ENCODE measurements at places on chromosomes 5 and 9.

- no peak for DNase-seq
Measured at GRCh38 chr9:6384732-6385131, 28.3 kb upstream of the UHRF2 start.

- no peak for DNase-seq
Measured at GRCh38 chr5:173232499-173233346, 2.3 kb downstream of the NKX2-5 start.

- no peak for DNase-seq
Measured at GRCh38 chr9:120078112-120078511, 501.9 kb downstream of the CDK5RAP2 start.

DNA sequence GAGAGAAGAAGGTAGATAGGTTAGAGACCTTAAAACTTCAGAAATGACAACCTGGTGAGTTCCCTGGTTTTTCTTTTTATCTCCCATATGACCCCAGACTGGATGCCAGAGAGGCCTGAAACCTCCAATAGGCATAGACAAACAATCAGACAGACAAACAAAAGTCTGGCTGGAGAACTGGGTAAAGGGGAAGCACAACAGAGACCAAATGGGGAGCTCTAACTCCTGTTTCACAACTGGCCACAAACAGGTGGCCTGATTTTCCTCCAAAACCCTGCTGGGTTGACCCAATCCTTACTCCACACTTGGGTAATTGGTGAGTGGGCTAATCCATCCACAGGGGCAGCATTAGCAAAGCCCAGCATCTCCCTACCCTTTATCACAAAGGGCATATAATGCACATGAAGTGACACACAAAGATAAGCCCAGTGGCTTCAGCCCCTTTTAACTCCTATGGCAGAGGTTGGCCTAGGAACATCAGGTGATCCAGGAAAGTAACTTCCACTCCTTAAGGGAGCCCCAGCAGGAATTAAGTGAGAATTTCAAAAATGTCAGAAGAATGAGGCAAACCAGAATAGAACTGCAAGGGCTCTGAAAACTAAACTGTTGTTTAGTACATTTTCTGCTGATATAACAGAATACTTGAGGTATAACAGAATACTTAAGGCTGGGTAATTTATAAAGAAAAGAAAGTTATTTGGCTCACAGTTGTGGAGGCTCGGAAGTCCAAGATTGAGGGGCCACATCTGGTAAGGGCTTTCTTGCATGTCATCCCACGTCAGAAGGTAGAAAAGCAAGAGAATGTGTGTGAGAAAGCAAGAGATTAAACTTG, 60.9 kb upstream of the ROR2 start:
- DNase-seq: no peak

- no peak for DNase-seq
Measured at GRCh38 chr9:73173557-73174329, 22.1 kb downstream of the ANXA1 start.

DNA sequence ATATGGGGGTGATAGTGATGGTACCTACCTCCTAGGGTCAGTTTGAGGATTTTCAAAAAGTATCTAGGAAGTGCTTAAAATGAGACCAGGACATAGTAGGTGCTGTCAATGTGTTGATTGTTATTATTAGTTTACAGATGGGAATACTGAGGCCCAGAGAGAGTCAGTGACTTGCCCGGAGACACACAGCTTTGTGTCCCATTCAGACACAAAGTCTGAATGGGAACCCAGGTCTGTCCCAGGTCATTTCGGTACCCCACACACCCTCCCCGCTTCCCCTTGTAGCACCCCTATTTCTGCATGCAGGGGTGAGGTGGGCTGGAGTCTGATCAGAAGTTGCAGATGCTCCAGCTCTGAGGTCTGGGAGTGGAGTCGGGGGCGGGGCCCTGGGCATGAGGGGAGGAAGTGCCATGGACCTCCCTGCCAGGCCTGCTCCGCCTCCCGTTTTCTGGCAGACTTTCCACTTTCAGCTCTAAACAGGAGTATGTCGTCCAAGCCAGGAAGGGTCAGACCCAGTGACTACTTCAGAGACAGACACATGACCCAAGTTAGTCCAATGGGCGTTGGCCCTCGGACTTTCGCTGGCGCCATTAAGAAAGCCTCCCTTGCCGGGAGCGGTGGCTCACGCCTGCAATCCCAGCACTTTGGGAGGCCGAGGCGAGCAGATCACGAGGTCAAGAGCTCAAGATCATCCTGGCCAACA, 3.2 kb upstream of the DBN1 start:
- DNase-seq: no peak

GRCh38 chr5:6543346-6543730, 89.5 kb downstream of the NSUN2 start:
- DNase-seq: no peak

DNA sequence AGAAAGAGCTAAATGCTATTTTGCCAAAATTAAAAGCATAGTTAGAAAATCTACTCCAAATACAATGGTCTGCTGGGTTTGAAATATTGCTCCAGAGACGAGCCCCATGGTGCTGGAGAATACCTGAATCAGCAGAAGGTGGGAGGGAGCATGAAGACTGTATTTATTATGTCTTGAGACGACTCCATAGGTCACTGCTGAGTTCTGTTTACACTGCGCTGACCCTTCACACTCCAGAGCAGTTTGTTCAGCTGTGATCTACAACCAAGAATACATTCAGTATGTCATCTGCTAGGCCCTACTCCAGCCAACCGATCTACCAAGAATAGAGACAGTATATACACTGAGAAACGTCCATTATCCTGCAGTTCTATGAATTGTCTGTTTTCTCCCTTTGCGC, 150.5 kb downstream of the TLE1 start:
- no peak for DNase-seq

DNA sequence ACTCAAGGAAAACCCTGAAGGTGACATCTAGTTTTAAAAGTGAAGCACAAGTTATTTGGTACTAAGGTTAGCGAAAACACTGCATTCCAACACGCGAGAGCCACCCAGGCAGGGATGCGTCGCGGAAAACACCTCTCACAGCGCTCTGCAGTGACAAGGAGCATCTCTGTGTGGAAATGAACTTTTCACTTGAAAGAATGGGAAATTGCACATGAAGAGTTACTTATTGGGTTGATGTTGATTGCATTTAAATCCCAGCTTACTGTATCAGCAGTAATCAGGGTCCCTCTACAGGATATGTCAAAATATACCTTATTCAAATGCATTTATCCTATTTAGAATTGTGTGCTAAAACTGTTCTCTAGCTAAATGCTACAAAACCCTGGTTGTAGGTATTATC, 144.4 kb downstream of the BNC2 start:
- DNase-seq: no peak

- no peak for DNase-seq
Measured at GRCh38 chr9:6014670-6015270, 654 bp downstream of the RANBP6 start.

GRCh38 chr5:36482812-36483211, 123.6 kb upstream of the SLC1A3 start:
- no peak for DNase-seq

- no peak for DNase-seq
Measured at GRCh38 chr9:72363908-72364678, 915 bp downstream of the ZFAND5 start.

DNA sequence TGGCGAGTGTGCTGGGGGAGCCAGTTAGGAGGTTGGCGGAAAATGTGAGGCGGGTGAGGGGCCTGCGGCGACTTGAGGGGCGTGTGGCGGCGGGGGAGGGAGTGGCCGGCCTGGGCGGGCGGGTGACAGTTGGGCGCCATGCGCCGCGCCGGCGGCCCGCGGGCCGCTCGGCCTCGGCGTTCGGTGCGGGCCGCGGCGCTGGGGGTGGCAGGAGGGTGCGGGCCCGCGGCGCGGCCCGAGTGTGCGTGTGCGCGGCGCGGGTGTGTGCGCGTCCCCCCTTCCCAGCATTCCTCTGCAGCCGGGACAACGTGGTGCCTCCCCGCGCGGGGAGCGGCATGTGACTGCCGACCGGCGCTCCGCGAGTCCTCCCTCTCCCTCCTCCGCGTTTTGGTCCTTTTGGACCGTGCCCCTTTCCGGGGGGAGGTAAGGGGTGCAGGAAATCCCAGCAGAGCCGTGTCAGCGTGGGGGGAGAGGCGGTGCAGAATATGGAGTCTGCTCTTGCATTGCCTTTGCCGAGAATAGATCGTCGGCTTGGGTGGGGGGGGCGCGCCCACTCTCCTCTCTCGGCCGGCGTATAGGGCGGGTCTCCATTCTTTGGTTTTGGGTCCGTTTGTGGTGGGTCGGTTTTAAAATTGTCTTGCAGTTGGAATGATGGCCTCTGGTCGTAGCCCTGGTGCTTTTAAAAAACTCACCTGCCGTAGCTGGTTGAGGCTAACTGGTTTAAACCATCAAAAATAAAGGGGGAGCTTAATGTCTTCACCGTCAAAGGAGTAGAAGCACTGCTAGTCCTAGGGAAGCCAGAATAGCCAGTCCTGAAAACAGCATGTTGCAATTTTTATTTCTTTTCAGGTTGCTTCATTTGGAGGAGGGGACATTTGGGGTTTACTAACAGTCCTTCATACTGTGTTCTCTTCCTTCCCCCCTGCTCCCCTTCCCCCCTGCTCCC, 2.0 kb downstream of the LARP1 start:
- DNase-seq: no peak

DNA sequence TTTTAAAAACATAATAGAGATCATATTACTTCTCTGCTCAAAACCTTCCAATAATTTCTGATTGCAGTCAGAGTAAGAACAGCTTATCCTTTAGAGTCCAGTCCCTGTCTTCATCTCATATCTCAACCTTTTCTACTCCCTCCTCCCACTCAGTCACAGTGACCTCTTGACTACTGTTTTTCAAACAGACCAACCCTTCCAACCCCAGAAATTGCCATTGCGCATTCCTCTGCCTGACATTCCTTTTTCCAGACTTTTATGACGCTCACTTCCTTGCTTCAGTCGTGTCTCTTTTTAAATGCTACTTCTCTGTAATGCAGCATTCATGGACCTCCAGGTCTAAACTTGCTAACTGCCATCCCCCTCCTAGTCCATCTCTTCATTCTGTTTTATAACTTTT, 800.5 kb downstream of the BRINP1 start:
- no peak for DNase-seq

DNA sequence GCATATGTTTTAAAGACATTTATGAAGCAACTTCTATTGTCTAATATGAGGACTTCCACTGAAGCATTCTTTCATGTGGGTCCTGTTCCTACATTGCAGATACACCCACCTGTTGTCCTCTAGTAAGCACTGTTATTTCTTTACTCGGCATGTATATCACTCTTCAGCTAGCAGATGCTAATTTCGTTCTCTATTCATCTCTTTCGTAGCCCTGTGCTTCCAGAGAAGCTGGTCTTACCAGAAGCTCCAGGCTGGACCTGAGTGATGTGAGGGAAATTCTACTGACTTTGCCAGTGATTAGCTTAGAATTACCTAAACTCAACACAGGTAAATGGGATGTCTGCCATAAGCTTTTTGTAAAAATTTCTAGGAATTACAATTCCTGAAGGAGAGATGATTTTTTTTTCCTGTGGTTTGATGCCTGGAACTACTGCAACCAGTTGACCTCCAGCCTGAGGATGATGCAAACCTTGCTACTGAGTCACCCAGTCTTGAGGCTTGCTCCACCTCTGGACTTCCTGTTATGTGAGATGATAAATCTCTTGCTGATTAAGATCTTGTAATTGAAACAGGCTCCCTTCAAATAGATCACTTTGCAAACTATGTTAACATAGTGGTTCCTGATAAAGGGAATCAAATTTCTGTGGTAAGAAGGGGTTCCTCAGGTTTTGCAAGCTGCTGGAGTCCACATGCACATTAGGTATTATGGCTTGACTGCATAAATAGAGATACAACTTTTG, 52.2 kb upstream of the SPINK5 start:
- no peak for DNase-seq

GRCh38 chr9:89006267-89006666, 15.0 kb downstream of the S1PR3 start:
- DNase-seq: no peak

GRCh38 chr9:89751079-89751825, 146.4 kb downstream of the GADD45G start:
- no peak for DNase-seq

DNA sequence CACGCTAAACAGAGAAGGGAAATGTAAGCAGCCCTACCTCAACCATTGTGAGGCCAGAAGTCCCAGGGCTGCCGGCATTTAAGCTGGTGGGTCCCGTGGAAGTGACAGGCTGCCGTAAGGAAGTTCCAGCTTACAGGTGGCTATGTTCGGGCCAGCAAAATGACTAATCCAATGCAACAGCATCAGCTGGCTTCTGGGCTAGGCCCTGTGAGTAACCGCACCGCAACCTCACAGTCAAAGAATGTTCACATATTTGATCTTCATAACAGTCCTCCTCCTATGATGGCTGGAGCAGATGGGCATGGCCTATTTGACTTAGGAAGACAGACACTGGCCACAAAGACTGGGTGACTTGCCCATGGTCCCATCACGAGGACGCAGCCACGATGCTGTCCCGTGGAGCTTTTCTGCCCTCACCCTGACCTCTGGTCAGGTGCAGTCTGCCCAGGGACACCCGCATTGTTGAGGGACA, 88.2 kb downstream of the LIFR start:
- peak; percentile 81 for DNase-seq
